ENCODE measurements at places on chromosomes 6 and 20.

GRCh38 chr6:347232-347631 is 44.3 kb upstream of the IRF4 start:
- no peak for DNase-seq

GRCh38 chr6:120290964-120291363 is 941.4 kb upstream of the MAN1A1 start:
- no peak for DNase-seq

DNA sequence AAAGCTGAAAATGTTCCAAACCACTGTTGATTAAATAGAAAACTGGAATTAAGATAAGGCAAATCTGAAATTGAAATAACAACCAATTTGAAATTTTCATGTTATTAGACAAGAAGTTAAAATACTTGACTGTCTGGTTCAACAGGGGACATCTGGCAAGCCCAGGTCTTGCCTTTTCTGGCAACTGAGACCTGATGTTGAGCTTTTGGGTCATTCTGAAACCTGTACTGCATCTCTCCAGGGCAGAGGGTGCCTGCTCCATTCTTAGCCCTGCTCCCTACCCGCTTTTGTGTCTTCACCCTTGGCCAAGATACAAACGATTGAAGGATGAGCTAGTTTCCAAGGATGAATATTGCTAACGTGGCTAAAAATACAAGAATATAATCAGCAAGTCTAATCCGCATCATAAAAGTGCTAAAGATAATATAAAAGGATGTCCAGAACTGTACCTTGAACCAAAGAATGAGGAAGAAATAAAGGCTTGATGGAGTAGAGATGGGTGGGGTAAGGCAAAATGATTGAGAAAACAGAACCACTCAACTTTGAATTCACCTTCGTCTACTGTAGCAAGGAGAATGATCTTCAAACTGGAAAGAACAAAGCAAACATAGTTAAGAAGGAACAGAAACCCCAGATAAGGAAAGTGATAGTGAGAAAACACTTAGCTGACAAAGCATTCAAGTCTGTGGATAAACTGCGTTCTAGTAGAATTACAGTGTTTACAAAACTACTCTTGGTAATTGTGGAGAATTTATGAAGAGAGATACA is 109.8 kb upstream of the MAN1A1 start:
- DNase-seq: no peak

- DNase-seq: peak; percentile 78
These were observed 61.4 kb downstream of the CEBPB start for GRCh38 chr20:50251992-50252511.

- peak; percentile 91 for DNase-seq
These were observed 2.0 kb downstream of the DOK5 start for GRCh38 chr20:54477191-54477955.

DNA sequence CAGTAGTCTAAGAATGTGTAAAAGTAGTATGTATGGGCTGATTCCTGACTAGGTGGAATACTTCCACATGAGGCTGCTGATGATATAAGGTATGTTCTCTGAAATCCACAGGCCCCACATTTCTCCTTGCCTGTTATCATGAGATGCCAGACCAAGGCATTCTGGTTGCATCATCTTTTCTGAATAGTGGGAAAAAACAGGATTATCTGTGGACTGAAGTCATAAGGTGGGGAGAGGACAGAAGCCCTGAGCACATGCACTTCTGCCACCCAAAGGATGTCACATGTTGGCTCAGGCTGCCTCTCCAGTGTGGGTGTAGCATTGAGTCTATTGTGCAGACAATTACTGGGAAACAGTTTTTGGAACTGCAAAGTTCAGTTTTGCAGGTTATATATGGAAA is 184.5 kb upstream of the RAB32 start:
- DNase-seq: no peak

DNA sequence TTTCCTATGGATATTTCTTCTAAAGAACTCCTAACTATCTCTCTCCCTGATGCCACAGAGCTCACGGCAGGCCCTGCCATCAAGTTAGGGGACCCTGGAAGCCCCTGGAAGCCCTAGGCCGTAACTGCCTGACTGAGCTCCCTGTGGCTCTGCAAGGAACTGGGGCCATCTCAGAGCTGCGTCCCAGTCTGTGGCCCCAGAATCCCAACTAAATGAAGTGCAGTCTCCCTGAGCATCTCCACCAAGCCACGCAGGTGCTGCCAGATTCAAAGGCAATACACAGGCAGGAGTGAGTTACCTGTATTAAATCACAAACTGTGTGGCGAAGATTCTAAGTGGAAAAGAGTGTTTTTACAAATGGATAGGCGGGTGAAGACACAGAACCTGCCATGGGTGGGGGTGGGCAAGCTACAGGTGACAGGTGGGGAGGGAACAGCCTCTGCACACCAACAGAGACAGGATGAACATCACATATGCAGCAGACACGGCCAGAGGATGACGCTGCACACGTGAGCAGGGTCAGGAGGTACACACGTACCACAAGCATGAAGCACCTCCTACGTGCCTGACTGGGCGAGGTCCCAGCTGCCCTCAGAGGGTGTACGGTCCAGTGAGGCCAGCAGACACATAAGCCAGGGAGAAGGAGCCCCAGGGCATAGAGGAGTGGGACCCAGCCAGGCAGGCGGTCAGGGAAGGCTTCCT is 358.5 kb downstream of the ZFAND3 start:
- DNase-seq: no peak

- no peak for DNase-seq
These were observed 346.0 kb downstream of the NRN1 start for GRCh38 chr6:5660772-5661171.

- DNase-seq: no peak
These were observed 201.4 kb downstream of the TMEM242 start for GRCh38 chr6:157121897-157122296.

DNA sequence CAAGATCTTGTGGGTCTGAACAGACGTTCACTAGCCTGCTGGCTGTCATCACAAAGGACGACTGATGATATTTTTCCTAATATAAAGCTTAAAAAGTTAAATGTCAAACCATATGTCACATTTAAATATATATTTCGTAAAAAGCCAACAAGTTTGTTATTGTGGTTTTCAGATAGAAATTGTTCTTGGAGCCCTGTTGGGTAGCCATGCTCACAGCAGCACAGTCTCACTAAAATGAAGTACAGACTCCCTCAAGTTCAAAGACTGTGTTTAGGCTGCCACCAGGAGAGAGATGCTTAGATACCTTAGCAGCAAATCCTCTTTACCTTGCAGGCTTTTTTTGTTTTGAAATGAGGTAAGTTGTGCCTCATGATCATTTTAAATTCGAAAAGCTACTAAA is 17.8 kb downstream of the EEF1E1 start:
- peak; percentile 26 for DNase-seq

DNA sequence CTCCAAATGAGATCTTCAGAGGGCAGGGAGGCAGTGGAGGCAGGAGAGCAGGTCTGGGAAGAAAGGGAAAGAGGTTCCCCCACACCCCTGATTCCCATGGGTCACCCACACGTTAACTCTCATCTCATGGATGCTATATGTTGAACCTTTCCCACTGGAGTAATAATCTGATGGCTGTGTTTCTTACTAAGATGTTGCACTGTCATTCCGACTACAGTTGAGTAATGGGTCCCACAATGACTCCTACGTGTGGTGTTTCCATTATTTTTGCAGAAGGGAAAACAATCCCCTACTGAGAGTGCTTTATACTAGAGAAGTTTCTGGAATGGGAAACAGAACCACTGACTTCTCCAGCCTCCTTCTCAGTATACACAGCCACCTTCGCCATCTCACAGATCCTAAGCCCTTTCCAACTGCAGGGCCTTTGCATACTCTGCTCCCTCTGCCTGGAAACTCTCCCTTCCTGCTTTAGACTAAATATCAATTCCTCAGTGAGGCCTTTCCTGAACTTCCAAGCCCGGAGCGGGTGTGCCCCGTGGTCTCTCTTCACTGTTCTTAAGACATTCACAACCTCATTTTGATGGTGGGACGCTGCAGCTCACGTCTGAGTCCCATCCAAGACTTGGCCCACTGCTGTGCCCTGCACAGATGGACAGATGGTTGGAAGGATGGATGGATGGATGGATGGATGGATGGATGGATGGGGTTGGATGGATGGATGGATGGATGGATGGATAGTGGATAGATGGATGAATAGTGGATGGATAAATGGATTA is 238.6 kb upstream of the PMEPA1 start:
- DNase-seq: no peak

- DNase-seq: no peak
These were observed 156.2 kb upstream of the PLCB4 start for GRCh38 chr20:8912731-8913130.

DNA sequence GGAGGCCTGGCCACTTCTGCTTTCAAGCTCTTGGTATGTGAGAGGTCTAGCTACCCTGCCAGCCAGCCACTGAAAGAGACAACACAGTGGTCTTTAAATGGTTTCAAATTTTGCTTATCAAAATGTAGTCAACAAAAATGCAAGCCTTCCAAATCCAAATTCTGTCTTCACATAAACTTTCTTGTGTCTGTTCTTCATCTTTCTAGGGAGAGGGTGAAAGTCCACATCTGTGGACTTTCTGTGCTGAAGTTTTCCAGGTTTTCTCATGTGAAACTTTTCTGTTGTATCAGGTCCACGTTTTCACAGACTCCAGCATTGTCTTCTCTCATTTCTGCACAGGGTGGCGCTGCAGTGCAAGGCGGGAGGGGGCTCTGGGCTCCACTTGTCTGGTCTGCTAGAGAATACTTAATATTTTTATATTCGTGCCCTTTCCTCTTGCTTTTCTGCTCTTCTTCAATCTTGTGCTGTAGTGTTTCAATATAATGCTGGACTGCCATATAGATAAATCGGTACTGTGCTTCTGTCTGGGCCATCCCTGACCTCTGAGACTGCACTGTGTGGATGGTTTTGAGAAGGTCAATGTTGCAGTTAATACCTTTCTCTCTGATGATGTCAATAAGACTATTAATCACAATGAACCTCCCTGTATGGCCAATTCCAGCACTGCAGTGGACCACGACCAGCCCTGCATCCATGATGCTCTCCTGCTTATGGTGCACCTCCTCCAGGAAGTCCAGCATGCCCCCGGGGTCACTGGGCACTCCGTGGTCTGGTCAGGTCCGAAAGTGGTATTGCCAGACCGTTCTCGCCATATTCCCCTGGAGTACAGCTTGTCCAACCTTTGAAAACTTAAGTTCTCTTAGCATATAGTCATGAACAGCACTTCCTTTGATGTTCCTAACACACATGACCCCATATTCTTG is 161.6 kb upstream of the TNFAIP3 start:
- peak; percentile 61 for DNase-seq

DNA sequence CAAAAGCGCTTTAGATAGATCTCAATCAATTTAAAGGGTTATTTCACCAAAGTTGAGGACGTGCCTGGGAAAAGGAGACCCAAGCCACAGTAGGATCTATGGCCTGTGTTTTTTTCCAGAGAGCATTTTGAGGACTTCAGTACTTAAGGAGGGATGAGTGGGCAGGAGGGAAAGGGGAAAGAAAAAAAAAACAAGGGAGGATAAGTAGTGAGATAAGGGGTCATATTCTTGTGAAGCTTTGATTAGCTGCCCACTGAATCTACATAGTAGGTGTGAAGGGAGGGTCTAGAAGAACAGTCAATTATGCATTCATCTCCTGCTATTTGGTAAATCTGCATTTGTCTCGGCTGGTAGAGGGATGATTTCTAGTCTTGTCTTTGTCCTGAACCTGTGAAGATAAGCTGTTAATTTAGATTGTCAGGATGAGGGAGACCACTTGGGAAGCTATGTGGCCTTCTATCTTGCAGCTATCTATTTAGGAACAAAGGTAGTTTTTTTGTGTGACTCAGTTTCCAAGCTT is 48.4 kb downstream of the CLVS2 start:
- no peak for DNase-seq

GRCh38 chr20:34190679-34191090 is 50.5 kb upstream of the ASIP start:
- peak; percentile 82 for DNase-seq

DNA sequence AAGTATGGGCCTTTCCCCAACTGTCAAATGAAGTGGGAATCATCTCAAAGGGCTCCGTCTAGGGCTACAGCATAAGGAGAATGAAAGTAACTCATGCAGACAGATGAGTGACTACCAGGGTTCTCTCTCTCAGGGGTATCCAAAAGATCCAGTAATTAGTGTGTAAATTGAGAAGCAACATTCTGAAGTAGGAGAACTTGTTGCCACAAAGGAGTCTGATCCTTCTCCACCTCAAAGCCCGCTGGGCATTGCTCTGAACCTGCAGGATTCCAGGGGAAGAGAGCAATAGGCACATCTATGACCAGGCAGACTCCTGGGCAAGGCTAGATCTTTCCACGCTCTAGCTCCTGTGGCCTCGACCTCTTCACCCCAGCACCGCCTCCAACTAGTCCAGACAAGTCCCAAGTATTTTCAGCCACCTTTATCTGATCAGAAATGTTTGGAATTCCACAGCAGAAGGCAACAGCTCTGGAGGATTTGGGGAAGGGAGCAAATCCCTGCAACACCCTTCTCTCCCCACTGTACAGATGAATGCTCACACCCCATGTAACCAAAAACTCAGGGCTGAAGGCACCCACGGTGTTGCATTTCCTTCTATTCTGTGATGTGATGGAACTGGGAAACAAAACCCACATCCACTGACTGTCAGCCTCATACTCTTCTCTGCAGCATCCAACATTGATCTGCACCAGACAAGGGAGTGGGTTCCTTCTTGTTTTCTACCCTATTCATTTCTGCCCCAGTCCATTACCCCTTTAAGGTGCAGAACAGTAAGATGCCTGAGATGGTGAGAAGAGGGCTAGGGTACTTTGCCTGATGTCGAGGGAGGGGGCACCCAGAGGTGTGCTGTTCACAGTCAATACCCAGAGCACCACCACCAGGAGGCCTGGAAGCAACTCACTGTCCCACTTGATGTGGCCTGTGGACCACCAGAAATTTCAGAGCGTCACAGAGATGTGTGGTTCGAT is 41.0 kb downstream of the COX4I2 start:
- peak; percentile 19 for DNase-seq

- DNase-seq: peak; percentile 30
These were observed 53.0 kb downstream of the ADAT2 start for GRCh38 chr6:143397227-143398222.

- DNase-seq: peak; percentile 35
These were observed 1262.5 kb upstream of the CITED2 start for GRCh38 chr6:140636908-140637402.

GRCh38 chr6:77034161-77034560 is 429.1 kb downstream of the HTR1B start:
- DNase-seq: peak; percentile 96

GRCh38 chr20:62875419-62876361 is 14.1 kb upstream of the TCFL5 start:
- DNase-seq: peak; percentile 89

DNA sequence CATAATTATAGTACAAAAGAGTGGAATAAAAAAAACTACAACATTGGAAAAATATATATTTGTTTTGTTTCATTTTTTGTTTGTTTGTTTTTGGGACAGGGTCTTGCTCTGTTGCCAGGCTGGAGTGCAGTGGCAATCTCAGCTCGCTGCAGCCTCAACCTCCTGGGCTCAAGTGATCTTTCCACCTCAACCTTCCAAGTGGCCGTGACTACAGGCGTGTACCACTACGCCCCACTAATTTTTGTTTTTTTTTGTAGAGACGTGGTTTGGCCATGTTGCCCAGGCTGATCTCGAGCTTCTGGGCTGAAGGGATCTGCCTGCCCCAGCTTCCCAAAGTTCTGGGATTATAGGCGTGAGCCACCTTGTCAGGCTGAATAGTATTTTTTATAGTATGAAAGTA is 41.4 kb upstream of the SH3BGRL2 start:
- DNase-seq: no peak

GRCh38 chr20:48051794-48052474 is 266.7 kb upstream of the SULF2 start:
- DNase-seq: peak; percentile 90
